CD4-positive, alpha-beta T cell treated with Interleukin-12 subunit alpha and Interleukin-12 subunit beta, for 1 hour (primary cell): ENCODE measurements at places on chromosomes 13 and 19.

- peak; percentile 47 for DNase-seq
Measured at GRCh38 chr13:102847272-102848234, 1.7 kb downstream of the ERCC5 start.

DNA sequence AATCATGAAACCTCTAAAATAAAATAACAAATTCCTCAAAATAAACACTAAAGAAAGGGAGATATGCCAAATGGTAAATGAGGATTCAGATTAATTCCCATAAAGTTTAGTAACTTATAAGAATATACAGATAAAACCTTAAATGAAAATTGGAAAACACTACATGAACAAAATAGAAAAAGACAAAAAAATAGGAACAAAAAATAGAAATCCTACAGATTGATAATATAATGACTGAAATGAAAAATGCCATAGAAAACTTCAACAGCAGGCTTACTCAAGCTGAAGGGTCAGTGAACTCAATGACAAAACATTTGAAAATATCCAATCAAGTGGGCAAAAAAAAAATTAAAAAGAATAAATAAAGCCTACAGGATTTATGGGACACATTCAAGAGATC, 1784.8 kb downstream of the PCDH9 start:
- no peak for DNase-seq

- no peak for DNase-seq
Measured at GRCh38 chr19:3550947-3551791, 6.2 kb downstream of the MFSD12 start.

GRCh38 chr13:47546391-47547225, 454.5 kb downstream of the SUCLA2 start:
- DNase-seq: no peak

DNA sequence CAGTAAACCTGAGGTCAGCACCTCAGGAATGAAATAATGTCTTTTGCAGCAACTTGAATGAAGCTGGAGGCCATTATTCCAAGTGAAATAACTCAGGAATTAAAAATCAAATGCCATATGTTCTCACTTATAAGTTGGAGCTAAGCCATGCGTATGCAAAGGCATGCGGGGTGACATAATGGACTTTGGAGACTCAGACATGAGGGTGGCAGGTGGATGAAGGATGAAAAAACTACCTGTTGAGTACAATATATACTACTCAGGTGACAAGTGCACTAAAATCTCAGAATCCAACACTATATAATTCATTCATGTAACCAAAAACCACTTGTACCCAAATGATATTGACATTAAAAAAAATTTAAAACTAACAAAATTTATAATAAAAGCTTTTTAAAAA, 1416.9 kb downstream of the UQCRFS1 start:
- DNase-seq: no peak

- DNase-seq: no peak
Measured at GRCh38 chr19:38219221-38219620, 4.8 kb downstream of the DPF1 start.

GRCh38 chr13:37667702-37668101, 69.1 kb upstream of the POSTN start:
- DNase-seq: no peak

GRCh38 chr19:41000310-41000737, 9.2 kb downstream of the CYP2B6 start:
- DNase-seq: no peak

- DNase-seq: no peak
Measured at GRCh38 chr13:45863709-45864590, 12.4 kb upstream of the SIAH3 start.

GRCh38 chr19:56333506-56333905, 18.9 kb upstream of the ZSCAN5A start:
- DNase-seq: peak; percentile 62

GRCh38 chr19:392375-392970, 16.5 kb downstream of the C2CD4C start:
- no peak for DNase-seq

DNA sequence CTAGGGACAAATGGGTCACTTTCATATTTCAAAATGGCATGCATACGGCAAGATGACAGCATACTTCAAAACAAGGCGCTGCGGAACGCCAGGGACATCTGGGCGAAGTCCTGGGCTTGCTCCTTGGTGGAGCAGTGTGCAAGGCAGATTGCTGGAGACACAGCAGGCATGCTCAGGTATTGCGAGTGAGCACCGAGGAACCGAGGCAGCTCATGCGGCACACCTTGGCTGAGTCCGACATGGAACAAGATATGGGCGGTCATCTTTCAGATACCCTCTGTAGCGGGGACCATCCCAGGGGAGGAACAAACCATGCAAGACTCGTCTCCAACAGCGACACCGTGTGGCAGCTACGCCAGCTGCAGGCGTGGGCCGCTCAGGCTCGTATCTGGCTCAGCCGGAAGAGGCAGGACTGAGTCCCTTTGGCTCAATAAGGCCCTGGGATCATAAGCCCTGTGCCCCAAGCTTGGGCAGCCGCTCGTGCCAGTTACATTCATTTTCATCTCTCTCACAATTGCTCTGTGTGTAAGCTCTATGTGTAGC, 112.4 kb downstream of the NUFIP1 start:
- DNase-seq: no peak

DNA sequence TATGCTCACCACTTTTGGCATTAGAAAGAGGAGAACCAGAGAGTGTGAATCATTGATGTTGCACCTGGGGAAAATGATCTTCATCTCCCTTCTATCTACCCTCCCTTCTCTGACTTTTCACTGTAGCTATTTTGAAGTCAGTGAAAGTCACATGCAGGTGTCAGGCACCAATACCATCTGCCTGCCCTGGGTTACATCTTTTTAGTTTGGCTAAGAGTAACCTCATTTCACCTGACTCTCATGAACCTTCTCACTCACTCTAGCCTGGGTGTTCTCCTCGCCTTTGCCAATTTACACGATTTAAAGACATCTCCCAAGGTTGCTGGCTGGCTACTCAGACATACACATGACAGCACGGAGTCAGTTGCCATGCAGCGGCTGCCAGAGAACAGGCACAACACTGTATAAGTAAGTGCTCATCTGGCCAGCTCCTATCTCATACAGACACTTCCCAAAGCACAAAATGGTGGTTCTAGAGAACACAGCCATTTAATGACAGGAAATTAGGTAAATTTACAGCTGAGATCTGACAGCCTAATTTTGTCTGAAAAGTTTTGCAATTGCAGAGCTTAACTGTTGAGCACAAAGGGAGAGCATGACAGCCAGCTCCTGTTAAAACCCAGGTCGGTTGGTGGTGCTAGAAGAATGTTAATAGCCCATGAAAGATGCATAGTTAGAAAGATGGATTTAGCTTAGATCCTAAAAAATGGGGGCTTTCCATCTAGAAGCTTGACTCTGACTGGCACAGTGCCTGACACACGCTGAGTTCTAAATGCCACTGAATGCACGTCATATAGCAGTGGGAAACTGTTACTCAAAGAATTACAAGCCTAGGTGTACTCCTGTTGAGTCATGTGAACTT, 32.5 kb downstream of the LCP1 start:
- DNase-seq: no peak

DNA sequence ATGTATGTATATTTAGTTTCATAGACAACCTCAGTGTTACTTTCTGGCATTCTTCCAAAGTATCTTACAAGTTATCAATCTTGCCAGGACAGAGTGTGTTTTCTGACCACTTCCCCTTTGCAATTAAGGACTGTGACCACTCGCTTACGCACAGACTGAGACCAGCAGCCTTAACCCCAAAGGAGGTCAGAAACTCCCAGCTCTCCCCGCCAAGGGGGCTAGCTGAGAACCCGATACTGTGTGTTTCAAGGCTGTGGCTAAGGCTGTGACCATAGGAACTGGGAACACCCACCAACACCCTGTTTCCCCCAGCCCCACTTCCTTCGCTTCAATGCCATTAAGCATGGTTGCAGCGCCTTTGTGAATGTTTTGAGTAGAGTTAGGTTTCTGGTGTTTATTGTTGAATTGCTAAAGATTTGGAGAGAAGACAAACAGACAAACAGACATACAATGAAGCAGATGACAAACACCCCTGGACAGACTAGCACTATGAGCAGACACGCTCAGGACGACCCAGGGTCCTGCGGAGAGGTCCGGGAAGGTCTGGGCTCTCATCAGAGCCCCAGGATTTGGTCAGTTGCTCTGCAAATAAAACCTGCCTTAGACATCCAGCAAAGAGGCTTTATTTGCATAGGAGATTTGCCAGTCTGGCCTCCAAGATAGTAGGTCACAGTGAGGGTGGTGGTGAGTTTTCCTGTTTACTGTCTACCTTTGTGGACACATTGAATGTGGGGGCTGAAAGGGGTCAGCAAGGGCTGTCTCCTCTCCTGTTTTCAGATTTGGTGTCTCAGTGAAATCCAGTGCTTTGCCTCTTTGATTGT, 25.0 kb upstream of the TNFSF11 start:
- DNase-seq: peak; percentile 8

GRCh38 chr19:525029-525428, 6.5 kb upstream of the CDC34 start:
- DNase-seq: no peak

DNA sequence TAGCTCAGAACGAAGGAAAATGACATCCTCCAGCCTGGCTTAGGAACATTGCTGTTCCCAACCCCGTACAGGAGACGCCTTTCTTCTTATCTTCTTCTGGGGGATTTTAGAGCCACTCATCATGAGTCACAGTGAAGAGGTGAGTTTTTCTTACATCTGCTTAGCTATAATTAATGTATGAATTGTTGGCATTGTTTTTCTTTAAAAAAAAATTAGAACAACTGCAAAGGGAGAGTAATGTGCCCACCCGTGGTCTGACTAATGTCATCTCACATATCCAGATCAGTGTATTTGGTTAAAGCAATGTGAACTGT, 310.6 kb upstream of the TSHZ3 start:
- DNase-seq: no peak

GRCh38 chr19:1859331-1859781, 4.0 kb downstream of the KLF16 start:
- no peak for DNase-seq

DNA sequence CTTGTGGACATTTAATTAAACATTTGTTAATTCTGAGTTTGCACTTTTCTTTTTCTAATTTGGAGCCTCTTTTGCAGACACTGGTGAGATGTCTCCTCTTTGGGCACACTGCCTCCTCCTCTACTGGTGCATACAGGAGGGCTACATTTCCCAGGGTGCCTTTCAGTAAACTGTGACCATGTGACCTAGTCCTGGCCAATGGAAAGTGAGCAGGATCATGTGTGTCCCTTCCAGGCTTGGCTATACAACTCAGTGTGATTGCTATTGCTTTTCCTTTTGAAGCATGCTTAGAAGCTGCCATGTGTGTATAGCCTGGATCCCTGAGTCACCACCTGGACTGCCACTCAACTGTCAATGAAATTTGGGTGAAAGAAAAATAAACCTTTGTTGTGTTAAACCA, 4.5 kb downstream of the IZUMO2 start:
- DNase-seq: no peak
